Activated T-cell treated with anti-CD3 and anti-CD28 coated beads for 48 hours (primary cell): ENCODE measurements at places on chromosomes 5 and 9.

DNA sequence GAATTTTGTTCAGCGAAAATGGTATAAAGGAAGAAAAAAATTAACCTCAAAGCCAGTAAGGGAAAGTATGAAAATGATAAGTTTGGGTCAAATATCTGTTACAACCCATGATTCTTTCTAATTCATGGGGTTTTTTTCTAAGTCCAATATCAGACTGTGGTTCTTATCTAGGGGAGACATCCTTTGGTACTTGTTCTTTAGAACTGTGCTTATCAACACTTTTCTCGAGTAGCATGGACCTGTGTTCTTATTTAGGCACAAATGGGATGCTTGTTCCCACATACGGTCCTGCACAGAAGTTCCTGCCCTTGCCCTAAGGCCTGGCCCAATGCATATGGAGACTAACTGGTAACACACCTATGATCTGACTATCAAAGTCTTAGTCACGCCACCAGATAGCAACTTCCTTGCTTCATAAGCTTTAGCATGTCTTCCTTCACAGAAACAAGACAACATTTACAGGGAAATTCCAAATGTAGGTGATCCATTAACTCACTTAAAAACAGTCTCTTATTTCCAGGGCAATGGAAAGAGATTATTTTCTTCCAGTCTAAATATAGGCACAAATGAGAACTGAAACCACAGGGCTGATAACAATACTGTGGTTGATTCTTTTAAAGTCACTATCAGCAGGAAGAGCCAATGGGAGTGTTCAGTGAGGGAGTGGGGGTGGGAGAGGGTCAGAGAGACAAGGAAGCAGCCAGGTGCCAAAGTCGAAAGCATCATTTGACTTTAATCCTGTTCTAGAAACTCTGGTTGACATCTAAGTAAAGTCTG, 268.8 kb upstream of the ANKRD55 start:
- no peak for DNase-seq

- DNase-seq: no peak
Observed at GRCh38 chr5:173886150-173886549, 2.0 kb upstream of the CPEB4 start.

- DNase-seq: peak; percentile 60
Observed at GRCh38 chr9:32579706-32580331, 6.9 kb upstream of the NDUFB6 start.

- DNase-seq: peak; percentile 16
Observed at GRCh38 chr9:69027355-69028097, 8.0 kb upstream of the FXN start.

- DNase-seq: no peak
Observed at GRCh38 chr5:32646061-32646969, 61.0 kb downstream of the SUB1 start.

DNA sequence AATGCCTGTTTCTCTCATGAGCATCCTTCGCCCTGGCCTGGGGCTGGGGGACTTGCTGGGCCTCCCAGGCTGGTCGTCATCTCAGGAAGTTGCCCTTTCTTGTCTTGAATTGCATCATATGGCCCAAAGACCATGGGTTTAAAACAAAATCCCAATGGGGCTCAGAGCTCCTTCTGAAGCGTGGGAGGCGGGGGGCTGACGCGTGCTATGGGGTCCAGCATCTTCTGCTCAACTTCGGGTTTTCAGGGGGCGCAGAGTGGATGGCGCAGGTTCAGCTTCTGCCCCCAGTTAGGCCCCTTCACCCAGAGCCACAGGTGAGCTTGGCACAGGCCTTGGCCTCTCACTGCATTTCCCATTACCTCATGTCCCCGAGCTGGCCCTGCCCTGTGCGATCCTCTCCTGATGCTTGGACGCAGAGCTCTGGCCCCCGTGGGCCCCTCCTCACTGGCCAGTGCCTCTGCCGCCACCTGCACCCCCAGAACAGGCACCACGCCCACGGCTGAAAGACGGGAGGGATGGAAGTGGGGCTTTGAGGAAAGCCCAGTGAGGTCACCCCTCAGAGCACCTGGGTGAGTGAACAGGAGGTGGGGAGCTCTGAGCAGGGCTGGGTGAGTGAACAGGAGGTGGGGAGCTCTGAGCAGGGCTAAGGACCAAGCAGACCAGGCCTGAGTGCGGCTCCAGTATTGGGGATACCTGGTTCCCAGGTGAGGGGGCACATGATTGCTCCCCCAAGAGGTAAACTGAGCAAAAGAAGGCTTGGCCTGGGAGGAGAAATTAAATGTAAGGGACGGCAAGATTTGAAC, 56.0 kb downstream of the TRIP13 start:
- no peak for DNase-seq
